Activated naive CD4-positive, alpha-beta T cell (primary cell): ENCODE measurements at places on chromosomes 6 and 20.

- DNase-seq = no peak
Observed at GRCh38 chr6:151137542-151137941, 102.2 kb upstream of the AKAP12 start.

DNA sequence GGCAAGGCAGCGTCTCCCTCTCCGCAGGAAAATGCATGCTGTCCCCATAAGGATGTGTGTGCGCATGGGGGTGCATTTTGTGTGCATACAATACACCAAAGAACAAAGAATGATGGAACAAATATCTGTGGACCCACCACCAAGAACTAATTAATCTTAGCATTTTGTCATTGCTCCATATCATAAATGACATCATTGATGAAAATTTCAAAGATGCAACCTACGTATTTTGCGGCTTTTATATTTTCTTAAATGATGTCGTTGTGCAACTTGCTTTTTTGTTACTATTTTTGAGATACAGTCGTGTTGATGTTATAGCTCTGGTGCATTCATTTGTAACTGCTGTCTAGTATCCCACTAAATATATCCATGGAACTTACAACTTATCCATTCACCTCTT is 89.7 kb downstream of the SERAC1 start:
- no peak for DNase-seq

GRCh38 chr6:92011681-92012245 is 1407.6 kb downstream of the EPHA7 start:
- DNase-seq = no peak

GRCh38 chr6:158304254-158304653 is 8.0 kb upstream of the TULP4 start:
- no peak for DNase-seq

DNA sequence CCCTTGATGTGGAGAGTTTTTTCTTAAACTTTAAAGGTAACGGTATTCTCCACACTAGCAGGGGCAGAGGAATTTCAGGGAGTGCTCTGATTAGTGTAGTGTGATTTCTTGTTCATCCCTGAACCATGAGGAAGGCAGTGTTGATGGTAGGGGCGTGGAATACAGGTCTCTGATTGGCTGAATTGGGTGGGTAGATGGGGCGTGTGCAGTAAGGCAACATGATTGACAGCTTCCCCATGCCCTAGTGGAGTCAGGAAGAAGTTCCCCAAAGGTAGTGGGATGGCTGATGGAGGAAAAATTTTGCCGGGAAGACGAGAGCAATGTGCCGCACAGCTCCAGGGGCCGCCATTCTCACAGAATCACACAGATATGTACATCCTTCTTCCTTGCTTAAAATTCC is 97.4 kb upstream of the SALL4 start:
- DNase-seq = no peak
